Cardiac muscle cell (in vitro differentiated cells and primary cell): ENCODE measurements at places on chromosomes 7 and 10.

DNA sequence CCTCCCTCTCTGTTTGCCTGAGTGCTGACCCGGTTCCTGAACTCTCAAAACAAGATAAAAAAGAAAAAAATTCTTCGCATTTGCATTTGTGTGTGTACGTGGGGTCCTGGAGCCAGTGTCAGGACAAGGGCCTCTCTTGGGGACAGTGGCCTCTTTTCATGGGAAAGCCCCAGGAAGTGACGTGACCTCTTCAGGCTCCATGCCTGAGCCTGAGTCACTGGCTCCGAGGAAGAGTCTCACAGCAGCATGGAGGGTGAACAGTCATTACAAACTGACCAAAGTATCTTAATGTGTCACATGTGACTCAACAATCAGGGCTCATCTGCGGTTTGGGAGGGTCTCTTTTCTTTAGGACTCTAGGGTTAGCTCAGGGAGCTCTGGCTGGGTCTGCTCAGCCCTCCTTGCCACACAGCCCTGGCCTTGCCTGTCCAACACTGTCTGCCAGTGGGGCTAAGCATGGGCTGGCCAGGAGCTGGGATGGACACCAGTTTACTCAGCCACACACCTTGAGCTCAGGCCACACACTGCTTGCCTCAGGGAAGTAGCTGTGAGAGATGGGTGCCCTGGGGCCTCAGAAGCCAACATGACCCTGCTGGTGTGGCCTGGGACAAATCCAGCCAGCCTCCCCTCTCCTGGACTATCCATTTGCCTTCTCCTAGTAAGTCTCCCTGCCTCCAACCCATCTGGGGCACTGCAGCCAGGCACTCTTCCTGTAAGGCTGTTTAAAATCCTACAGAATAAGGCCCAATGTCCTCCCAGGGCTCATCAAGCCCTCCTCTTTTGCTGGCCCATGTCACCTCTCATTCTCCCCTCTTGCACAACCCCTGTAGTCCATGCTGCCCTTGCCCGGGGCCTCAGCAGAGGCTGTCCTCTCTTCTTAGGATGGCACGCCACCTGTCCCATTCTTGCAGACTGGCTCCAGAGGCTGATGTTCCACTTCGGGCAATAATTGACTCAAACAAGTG, 10.5 kb downstream of the TMEM273 start:
- DNase-seq: peak; percentile 73

DNA sequence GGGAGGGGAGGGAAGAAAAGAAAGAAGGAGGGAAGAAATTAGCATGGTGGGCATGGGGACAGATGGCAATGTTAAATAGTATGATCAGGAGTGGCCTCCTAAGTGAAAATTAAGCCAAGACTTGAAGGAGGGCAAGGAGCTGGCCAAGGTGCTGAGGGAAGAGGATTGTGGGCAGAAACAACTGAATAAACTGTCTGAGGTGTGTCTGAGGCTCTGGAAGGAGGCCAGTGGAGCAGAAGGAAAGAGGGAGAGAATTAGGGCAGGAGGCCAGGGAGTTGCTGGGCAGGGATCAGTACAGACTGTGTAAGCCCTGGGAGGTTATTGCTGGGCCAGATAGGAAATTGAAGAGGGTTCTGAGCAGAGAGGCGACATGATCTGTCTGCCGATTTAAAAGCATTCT, 40.6 kb upstream of the VKORC1L1 start:
- peak; percentile 80 for DNase-seq

GRCh38 chr7:151865070-151865670, 11.7 kb downstream of the PRKAG2 start:
- no peak for DNase-seq

DNA sequence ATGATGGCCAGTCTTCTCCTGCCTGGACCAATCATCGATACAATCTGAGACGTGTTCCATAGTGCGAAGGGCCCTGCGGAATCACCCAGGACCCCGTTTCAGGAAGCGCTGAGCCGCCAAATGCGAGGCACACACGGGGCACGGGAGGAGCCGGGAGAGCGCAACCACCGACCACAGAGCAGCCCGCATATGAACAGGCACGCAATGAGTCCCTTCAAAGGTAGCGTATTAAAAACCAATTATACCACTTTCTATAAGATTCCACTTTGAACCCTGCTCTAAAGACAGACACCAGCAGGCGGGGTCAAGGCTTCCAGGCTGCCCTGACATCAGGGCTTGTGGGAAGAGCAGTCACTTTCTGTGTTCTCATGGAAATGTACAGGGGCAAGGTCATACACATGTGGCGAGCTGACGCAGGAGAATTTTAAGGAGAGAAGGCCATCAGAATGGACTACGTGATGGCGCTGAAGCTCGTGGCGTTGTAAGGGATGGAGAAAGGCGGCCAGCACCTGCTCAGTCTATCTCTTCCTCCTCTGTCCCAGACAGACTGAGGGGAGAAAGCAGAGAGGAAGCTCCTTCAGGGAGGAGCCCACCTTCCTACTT, 46.2 kb downstream of the AMZ1 start:
- DNase-seq: no peak

DNA sequence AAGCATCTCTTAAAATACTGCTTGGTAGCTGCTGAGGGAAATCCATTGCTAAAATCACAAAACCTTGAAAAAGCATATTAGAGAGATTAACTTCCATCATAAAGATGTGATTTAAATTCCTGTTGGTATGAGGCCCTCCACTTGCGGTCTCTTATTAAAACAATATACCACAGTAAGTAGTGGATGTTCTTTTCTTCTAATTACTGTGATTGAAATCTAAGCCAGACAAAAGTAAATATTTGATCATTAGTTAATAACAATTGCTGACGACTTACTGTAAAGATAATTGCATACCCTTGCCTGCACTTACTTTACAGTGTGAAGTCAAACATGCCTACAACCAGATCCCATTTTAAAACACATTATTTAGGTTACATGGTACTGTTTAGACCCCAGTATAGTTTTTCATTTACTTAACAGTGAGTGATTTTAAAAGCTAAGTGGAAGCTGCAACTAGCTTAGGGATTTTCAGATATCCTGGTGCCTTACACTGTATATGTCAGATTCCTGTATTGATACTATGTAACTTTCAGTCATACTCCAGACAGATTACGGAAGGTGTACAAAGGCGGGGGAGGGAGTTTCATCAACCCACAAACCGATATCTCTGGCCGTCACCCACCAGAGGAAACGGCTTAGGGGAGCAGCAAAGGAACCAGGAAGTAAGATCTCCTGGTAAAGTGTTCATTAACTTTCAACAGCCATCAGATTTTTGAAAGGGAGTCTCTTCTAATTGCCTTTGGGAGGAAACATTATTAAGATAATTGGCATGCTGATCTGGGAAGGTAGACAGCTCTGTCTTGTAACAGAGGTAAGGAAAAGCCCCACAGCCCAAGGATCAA, 986 bp downstream of the NRP1 start:
- no peak for DNase-seq

GRCh38 chr7:117679120-117679519, 194.1 kb downstream of the CTTNBP2 start:
- DNase-seq: no peak

DNA sequence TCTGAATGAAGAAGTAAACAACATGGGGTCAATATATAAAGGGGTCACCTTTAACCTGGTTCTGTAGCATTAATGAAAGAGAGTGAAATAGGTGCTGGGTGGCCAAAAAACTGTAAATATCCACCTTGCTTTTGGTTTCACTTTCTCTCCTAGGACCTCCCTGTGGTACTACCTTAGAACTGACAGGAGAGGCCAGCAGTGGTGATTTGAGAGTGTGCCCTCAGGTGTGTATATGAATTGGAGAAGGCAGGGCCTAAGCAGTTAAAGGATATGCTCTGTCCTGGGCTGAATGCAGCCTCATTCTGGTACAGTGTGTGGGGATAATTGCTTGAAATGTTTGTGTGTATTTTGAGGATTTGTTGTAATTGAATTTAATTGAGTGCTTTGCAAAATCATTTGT, 62.0 kb downstream of the BBS9 start:
- no peak for DNase-seq

DNA sequence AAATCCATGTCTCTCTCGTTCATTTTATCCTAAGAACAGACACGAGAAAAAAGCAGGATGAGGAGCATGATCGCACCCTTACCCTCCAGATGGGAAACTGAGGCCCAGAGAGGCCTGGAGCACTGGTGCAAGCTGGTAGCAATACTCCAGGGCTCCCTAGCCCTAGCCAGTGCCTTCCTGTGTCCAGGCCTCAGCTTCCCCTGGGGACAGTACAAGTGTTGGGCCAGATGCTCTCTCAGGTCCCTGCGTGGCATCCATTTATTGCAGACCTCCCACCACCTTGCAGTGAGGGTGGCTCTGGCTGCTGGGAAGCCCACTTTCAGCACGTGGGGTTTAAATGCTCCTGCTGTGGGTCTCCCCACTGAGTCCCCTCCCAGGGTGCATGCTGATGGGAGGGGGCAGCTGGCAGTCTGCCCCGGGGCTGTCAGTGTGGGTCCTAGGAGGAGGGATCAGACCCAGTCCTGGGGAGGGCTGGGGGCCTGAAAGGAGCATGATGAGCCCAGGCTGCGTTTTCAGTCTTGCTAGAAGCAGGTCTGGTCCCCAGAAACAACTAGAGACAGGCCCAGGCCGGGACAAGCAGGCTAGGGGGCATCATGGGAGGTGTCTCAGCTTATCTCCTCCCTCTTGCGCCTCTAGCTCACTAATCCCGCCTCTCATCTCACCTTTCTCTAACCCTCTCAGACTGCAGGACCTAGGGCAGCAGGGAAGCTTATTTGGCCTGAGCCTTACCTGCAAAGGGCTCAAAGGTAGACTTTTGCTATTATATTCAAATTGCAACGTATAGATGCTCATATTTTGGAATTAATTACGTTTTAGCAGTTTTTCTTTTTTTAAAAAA, 662 bp upstream of the PPIF start:
- no peak for DNase-seq

DNA sequence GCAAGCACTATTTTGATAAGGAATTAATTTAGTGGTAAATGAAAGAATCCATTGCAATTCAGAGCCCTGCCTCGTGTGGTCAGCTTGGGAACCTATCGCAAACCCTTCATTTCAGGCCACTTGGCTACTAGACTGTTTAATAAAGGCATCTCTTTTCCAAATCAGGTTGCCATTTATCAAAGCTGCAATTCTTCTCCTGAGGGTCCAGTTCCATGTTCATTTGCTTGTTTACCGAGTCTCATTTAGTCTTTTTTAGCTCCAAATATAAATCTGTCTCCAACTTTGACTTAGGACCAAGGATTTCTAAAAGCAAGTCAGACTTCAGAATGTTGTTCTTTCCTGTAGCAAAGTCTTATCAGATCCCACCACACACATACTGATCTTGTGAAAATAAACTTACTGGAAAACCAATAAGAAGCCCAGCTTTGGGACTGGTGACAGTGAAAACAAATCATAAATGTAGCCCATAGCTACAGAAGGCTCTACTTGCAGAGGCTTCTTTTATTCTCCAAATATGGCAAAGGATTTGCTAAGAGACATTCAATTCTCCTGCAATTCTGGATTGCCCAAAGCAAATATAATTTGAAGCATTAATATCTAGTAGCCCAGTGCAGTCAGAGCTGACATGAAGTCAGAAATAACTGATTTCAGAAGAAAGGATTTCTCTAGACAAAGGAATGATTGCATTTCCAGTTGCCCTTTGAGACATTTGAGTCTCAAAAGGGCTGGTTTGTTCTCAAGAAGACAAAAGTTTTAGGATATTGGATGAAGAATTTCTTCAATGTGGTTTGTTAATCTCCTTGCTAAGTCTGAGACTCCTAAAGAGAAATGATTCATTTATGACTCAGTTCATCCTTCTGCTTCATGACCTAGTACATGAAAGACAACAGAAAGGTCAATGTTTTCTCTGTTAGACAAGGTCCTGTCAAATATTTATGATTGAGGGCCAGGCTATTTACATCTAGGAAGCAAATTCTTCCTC, 28.0 kb downstream of the PPP1R3C start:
- no peak for DNase-seq

GRCh38 chr7:71235253-71235652, 103.3 kb downstream of the GALNT17 start:
- no peak for DNase-seq

DNA sequence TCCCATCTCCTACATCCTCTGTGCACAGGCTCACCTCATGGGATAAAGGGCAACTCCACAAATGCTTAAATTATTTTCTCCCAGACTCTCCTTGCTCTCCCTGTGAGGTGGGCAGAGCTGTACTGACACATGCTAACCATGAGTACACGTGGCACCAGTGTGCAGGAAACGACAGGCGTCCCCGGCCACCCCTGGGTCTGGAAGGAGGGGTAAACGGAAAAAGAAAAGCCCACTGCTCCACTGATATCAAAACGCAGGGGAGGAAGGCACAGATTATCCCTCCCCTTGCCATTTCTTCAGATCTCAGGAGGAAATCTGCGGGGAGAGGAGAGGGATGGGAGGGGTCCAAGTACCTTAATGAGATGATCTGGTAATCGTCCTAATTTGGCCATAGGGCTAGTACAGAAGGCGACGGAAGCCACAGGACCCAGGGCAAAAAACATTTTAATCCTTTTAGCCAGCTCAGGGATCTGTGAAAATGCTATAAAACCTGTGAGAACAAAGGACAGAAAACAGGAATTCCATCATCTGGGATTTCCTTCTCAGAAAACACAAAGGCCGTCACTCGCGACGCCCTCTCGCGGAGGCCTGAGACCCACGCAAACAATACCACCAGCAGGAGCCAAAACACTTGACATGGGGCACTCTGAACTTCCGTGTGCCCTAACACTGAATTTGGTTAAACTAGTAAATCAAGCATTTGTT, 17.8 kb upstream of the CH25H start:
- DNase-seq: no peak

- peak; percentile 82 for DNase-seq
Measured at GRCh38 chr7:76020031-76020714, 25.8 kb upstream of the TMEM120A start.

GRCh38 chr10:69473304-69473990, 22.2 kb downstream of the TSPAN15 start:
- DNase-seq: no peak

- peak; percentile 91 for DNase-seq
Measured at GRCh38 chr10:33412653-33413361, 78.3 kb upstream of the NRP1 start.

DNA sequence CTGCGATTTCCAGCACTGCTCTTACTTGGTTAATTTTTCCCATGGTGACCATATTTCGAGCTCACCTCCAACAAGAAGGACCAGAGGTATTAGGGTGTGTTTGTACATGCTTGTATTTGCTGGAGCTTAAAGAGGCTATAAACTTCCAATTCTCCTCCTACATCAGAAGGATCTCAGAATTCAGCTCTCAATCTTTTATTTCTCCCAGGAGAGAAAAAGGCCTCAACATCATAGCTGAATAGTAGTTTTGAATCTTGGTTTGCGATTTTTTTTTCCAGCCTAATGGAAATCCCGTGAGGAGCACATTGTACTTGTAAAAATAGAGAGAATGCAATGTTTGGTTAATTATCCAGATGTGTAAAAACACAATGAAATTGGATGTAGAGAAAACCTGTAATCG, 69.7 kb downstream of the CPVL start:
- DNase-seq: no peak

GRCh38 chr10:52391927-52392602, 78.0 kb downstream of the DKK1 start:
- DNase-seq: no peak

- DNase-seq: no peak
Measured at GRCh38 chr7:4819560-4820404, 42.0 kb downstream of the PAPOLB start.

- no peak for DNase-seq
Measured at GRCh38 chr10:115989621-115990020, 283.4 kb downstream of the GFRA1 start.

GRCh38 chr10:68955355-68955831, 577 bp upstream of the DDX21 start:
- no peak for DNase-seq

GRCh38 chr7:112006071-112006470, 200.1 kb downstream of the DOCK4 start:
- DNase-seq: no peak
